ENCODE measurements at places on chromosomes 6 and 20. TPM values are rescaled to one million over a fixed set of nuclear protein-coding genes. Genes with fewer than 3 reads are reported as not detected.

TOX2 gene
- total RNA-seq, result 2.4 TPM

CCHCR1 gene
- total RNA-seq, result 10.7 TPM

CST4 gene
- not detected for total RNA-seq

FAM184A gene
- total RNA-seq, result 1.9 TPM

CCR6 gene
- total RNA-seq, result 1.2 TPM

PTPRT gene
- 2.5 TPM for total RNA-seq

GUCA1A gene
- total RNA-seq, result not detected

TTK gene
- 6.1 TPM for total RNA-seq

GZF1 gene
- 11.1 TPM for total RNA-seq

GRCh38 chr6:160043784-160044183, 74.9 kb downstream of the IGF2R start:
- no peak for DNase-seq

- no peak for DNase-seq
These were observed 57.6 kb upstream of the IPCEF1 start for GRCh38 chr6:154414021-154414813.

- no peak for DNase-seq
These were observed 82.6 kb downstream of the PAX1 start for GRCh38 chr20:21788082-21788481.

DNA sequence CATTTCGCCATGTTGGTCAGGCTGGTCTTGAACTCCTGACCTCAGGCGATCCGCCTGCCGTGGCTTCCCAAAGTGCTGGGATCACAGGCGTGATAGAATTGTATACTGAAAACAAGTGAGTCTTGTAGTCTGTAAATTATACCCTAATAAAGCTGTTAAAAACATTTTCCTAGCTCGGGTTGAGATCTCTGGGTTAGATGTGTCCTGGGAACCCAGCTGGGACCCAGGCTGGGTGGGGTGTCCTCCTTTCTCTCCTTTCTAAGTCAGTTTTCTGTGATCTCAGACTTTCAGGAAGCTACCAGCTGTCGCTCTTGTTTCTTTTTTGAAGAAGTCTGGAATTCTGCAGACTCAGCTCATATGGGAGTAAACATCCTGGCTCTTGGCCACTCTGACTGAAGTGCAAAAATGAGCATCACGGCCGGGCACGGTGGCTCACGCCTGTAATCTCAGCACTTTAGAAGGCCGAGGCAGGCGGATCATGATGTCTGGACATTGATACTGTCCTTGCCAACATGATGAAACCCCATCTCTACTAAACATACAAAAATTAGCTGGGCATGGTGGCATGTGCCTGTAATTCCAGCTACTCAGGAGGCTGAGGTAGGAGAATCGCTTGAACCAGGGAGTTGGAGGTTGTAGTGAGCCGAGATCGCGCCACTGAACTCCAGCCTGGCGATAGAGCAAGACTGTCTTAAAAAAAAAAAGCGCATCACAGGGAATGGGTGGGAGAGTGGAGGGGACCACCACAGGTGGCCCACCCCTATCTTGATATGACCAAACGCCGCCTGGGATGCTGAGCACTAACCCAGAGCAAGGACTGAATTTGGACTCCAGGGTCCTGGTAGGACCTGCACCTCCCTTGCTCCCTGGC, 9.9 kb upstream of the PCIF1 start:
- no peak for DNase-seq

DNA sequence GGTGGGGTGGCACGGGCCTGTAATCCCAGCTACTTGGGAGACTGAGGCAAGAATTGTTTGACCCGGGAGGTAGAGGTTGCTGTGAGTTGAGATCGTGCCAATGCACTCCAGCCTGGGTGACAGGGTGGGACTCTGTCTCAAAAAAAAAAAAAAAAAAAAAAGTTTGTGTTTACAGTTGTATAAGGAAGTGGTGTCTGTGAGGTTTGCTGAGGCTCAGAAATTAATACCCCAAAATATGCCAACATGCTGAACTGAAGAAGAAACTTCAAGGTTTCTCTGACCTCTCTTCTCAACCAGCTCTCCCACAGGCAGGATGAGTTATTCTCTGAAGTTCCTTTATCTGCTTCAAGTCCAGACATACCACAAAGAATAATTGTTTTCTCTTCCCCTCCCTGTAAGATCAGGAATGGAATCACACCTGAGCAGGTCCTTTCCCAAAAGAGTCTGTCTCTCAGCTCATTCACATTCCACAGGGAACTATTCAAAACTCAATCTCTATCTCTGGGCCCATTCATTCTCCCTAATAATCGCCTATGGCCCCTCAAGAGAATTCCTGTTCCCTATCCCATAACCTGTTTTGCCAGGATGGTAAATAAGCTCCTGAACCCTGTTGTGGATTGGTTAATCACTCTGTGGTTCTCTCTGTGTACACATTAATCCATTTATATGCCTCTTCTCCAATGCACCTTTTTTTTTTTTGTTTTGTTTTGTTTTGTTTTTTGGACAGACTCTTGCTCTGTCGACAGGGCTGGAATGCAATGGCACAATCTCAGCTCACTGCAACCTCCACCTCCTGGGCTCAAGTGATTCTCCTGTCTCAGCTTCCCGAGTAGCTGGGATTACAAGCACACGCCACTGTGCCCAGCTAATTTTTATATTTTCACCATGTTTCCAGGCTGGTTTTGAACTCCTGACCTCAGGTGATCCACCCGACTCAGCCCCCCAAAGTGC, 17.4 kb upstream of the KIFC1 start:
- DNase-seq, result no peak

GRCh38 chr6:79878142-79878748, 69.1 kb downstream of the ELOVL4 start:
- no peak for DNase-seq

DNA sequence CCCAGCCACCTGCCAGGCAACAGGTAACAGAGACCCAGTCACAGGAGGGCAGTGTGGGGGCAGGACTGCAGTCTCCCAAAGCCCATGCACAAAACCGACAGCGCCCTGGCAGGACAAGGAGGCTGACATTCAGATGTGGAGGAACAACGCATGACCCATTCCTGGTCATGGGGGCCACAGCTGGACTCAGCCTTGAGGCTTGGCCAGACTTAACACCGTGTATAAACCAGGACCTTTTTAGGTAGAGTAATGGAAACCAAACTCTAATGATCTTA, 8.1 kb downstream of the GFRA4 start:
- peak; percentile 55 for DNase-seq

DNA sequence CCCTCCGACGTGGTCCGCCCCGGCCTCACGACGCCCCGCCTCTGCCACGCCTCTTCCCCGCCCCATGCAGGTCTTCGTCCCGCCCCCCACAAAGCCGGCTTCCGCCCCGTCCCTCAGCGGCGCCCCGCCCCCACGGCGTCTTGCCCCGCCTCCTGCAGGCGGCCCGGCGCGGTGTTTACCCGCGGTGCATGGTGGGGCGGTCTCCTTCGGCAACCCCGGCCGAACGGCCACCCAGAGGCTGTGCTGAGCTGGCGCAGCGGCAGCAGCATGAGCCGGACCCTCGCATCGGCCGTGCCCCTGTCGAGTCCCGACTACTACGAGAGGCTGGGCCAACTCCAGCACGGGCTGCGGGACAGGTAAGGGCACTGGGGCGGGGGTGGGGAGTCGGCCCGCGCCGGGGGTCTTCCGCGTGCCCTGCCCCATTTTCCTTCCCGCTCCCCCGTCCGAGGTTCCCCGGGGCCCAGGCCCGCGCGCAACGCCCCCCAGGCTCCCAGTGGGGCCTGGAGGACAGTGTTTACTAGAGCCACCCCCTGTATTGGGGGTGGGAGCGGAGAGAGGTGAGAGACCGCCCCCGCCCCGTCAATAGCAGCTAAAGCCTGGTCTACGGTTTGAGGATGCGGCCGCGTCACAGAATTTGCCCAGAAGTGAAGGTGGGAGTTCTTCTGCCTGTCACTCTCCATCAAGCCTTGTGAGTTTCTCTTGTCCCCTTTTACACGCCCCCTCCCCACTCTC, at the start of gene KIZ:
KIZ (plus strand) TSS at position 234 of the 732 bp plus-strand sequence; CDS start at position 268, 34 bp downstream.
- DNase-seq, result peak; percentile 97

DNA sequence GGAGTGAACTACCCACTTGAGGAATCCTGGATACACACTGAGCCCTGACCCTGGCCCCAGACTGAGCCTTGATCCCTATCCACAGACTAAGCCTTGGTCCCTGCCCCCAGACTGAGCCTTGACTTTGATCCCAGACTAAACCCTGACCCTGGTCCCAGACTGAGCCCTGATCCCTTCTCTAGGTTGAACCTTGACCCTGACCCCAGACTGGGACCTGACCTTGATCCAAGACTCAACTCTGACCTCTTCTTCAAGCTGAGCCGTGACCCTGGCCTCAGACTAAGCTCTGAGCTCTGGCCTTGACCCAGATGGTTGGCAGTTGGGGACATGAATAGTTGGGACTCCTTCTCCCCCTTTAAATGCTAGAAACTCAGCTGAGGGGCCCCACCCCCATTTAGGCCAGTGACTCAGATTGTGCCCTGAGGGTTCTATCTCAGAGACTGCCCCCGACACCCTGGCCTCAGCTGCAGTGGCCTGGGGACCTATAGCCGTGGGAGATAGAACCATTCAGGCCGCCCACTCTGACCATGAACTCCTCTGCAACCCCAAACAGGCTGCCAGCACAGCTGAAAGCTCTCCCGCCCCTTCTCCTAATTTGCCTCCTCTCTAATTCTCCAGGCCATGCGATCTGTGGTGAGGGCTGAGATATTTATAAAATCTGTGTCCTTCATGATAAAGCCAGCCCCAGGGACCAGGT, 84.7 kb downstream of the DLGAP4 start:
- DNase-seq, result no peak

GRCh38 chr20:40521962-40522361, 167.1 kb downstream of the MAFB start:
- DNase-seq, result no peak

DNA sequence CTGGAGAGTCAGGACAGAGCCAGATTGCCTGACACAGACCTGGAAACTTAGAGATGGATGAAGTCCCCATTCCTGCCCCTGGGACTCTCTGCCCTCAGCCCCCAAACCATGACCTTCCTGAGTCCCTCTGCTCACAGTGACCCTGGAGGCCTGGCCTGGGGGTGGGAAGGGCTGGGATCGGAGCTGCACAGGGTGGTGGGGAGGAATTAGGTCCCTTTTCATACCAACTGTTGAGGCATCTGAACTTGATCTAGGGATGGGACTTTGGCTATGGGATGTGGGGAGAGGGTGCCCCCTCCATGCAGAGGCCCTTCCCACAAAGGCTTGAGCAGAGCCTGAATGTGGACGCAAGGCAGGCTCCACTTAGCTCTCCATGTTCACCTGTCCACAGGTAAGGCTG, 144.1 kb downstream of the MRPL14 start:
- DNase-seq, result peak; percentile 35

GRCh38 chr6:42136508-42137193, 5.8 kb downstream of the C6orf132 start:
- no peak for DNase-seq

GRCh38 chr20:21615617-21616080, 89.8 kb upstream of the PAX1 start:
- DNase-seq, result no peak

GRCh38 chr6:110040716-110041115, 62.6 kb downstream of the GPR6 start:
- DNase-seq, result no peak

DNA sequence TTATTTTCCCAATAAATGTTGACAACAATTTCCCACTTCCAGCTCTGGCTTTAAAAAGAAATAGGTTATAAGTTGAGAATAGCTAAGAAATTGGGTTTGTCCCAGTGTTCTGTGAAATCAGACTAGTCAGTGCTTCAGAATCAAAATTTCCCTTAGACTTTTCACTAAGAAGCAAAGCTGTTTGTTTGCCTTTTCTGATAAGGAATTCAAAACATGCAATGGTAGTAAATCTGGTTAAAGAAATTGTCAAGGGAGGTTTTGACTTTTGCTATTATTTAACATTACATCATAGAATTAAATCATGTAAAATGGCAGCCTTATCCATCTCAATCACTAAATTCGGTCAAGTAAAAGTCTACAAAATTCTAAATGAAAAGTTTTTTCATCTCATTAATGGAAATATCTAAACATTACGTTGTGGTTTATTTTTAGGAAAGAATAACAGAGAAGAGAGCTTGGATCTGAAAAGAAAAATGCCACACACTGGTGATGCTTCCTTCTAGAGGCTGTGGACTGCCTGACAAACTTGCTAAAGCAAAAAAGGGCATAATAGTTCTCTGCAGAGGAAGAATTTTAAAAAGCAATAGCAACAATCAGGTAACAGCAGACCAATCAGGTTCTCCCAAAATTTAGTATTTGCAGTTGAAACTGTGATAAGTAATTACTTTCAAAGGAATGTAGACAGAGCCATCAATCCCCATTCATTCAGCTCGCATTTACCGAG, 36.4 kb downstream of the PLAGL1 start:
- no peak for DNase-seq

GRCh38 chr6:104784884-104785283, 74.8 kb downstream of the HACE1 start:
- DNase-seq, result no peak
